A673 (cell line): ENCODE measurements at places on chromosomes 4 and X. TPM values are rescaled to one million over a fixed set of nuclear protein-coding genes. Genes with fewer than 3 reads are reported as not detected.

The GTPBP6 gene
- total RNA-seq: 82.3 and 85.1 TPM in 2 replicates

The KCNE5 gene
- total RNA-seq: 0.20 and 0.26 TPM in 2 replicates

The NLGN4X gene
- 43.2 and 44.3 TPM in 2 replicates for total RNA-seq

The USP11 gene
- total RNA-seq: 122 and 134 TPM in 2 replicates

The AWAT1 gene
- not detected in 2 replicates for total RNA-seq

The ADGRG4 gene
- total RNA-seq: not detected in 2 replicates

The RNF175 gene
- total RNA-seq: 6.8 and 9.0 TPM in 2 replicates

The PPEF2 gene
- total RNA-seq: not detected in 2 replicates

The SORBS2 gene
- total RNA-seq: not detected in 2 replicates

The PI4K2B gene
- total RNA-seq: 13.3 and 15.6 TPM in 2 replicates

The HERC5 gene
- 0.54 and 1.2 TPM in 2 replicates for total RNA-seq

The SPARCL1 gene
- 1.1 and 1.8 TPM in 2 replicates for total RNA-seq

The FHDC1 gene
- 0.26 and 0.39 TPM in 2 replicates for total RNA-seq

The ZNF630 gene
- total RNA-seq: 0.31 and 1.6 TPM in 2 replicates

- H3K4me1 ChIP-seq: peaks cover 9% of the 10 kb centered on the region
- no peaks in the 10 kb centered on the region for H3K36me3 ChIP-seq
- no peaks in the 10 kb centered on the region for H3K27me3 ChIP-seq
- no peak for DNase-seq
Measured at GRCh38 chr4:113764720-113765264, 3.3 kb upstream of the CAMK2D start.

DNA sequence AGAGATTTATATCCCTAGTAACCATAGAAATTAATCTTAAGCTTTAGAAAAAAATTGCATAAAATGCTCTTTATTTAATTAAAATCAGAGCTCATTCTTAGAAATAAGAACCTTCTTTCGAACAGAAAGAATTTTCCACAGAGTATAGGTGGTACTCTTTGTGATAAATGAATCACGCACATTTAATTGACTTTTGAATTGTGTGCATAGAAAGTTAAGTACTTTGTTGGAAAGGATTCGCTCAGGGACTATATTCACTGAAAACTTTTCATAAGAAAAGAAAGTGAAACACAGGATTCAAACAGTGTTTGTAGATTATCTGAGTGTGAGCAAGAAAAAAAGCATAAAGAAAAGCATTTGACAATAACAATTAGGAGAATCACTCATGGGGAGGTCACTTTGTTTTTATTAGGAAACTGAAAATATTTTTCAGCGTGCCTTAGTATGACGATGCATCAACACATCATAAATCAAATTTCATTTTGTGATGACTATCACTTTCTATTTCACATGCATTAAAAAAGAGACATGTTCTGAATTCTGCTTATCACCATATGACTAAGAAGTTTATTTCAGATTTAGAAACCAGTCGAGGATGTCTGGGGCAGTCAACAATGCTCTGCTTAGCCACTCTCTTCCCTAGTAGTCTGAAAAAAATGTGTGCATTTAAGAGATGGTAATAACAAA lies 49.5 kb downstream of the STX18 start:
- H3K4me3 ChIP-seq: peak overlapping the region; percentile 24
- H3K4me1 ChIP-seq: peaks cover 22% of the 10 kb centered on the region
- peak overlapping the region; percentile 13 for H3K27ac ChIP-seq
- DNase-seq: peak; percentile 25
- H3K36me3 ChIP-seq: no peaks in the 10 kb centered on the region

DNA sequence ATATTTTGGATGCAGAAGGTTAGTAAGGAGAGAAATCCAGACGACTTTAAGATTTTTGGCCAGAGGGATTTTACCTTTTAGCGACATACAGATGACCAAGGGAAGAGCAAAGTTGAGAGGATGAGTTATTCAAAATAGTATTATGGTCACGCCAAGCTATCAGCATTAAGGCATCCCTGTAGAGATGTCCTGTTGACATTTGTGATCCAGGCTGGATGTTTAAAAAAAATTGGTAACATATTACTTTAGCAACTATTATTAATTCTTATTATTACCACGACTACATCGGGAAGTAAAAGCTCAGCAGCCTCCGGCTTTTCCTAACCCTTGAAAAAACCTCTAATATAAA lies 562 bp upstream of the OSTC start:
- no peaks in the 10 kb centered on the region for H3K27me3 ChIP-seq
- no peak for DNase-seq
- peak overlapping the region; percentile 94 for H3K4me3 ChIP-seq

DNA sequence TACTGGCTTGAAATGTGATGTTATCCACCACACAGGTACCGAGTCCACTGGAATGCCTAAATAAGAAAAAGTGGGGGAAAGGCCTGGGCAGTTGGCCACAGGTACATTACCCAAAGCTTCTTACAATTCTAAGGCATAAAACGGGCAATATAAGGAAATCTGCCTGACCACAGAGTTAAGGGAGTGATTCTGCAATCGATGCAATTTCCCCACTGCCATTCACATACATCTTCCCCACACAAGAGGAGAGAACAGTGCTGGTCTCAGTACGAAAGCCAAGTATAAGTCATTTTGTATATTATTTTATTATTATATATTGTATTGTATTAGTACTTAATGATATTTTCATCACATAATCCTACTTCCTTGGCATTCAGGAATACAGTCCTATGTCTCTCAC lies 30.6 kb downstream of the RFC1 start:
- DNase-seq: no peak
- no peaks in the 10 kb centered on the region for H3K36me3 ChIP-seq
- H3K4me1 ChIP-seq: no peaks in the 10 kb centered on the region
- H3K4me3 ChIP-seq: no peak overlapping the region

GRCh38 chr4:128633067-128633466 lies 176.4 kb upstream of the JADE1 start:
- no peak overlapping the region for H3K4me3 ChIP-seq
- no peak for DNase-seq
- H3K4me1 ChIP-seq: no peaks in the 10 kb centered on the region
- H3K36me3 ChIP-seq: no peaks in the 10 kb centered on the region
- no peaks in the 10 kb centered on the region for H3K27me3 ChIP-seq

- no peak overlapping the region for H3K27ac ChIP-seq
- H3K4me1 ChIP-seq: no peaks in the 10 kb centered on the region
- H3K27me3 ChIP-seq: no peaks in the 10 kb centered on the region
- H3K4me3 ChIP-seq: peak overlapping the region; percentile 55
- no peaks in the 10 kb centered on the region for H3K36me3 ChIP-seq
Measured at GRCh38 chr4:2462218-2462991, 6.5 kb upstream of the RNF4 start.

- H3K27ac ChIP-seq: peak overlapping the region; percentile 30
- H3K4me1 ChIP-seq: no peaks in the 10 kb centered on the region
- peak overlapping the region; percentile 41 for H3K4me3 ChIP-seq
- DNase-seq: peak; percentile 83
Measured at GRCh38 chrX:16882702-16883486, 12.7 kb upstream of the RBBP7 start.

DNA sequence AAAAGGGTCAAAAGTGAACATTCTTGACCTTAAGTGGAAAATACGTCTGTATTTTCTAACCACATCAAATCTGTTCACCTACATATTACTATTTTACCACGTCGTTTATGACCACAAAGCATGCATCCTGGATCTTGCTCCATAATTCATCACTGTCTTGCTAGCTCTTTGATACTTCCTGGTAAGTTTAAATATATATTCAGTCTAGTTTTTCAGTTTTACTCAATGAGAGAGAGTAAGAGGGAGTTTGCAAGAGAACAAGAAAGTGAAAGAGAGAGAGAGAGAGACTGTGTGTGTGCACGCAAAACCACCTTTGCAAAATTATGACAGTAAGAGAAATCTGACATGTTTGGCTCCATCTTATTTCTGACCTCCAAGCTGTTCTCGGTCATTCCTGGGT lies 173.7 kb upstream of the GALNTL6 start:
- no peak for DNase-seq
- no peaks in the 10 kb centered on the region for H3K4me1 ChIP-seq
- H3K27ac ChIP-seq: no peak overlapping the region
- H3K4me3 ChIP-seq: no peak overlapping the region
- no peaks in the 10 kb centered on the region for H3K27me3 ChIP-seq

DNA sequence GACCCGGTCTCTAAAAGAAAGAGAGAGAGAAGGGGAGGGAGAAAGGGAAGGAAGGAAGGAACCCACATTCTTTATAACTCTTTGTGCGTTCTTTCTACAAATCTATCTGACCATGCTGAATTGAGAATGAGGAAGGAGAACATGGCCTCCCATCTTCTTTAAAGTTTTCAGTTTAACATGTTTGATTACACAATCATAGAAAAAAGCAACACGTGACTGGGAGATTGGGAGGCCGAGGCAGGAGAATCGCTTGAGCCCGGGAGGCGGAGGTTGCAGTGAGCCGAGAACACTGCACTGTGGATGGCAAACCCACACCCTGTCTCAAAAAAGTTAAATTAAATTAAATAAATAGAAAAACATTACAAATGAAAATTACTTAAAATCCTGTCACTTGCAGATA lies 254.5 kb downstream of the RAPGEF2 start:
- no peaks in the 10 kb centered on the region for H3K4me1 ChIP-seq
- peaks cover 20% of the 10 kb centered on the region for H3K36me3 ChIP-seq
- H3K4me3 ChIP-seq: no peak overlapping the region
- no peaks in the 10 kb centered on the region for H3K27me3 ChIP-seq
- no peak for DNase-seq

- H3K4me3 ChIP-seq: no peak overlapping the region
- H3K27me3 ChIP-seq: no peaks in the 10 kb centered on the region
- no peaks in the 10 kb centered on the region for H3K36me3 ChIP-seq
- DNase-seq: no peak
- no peak overlapping the region for H3K27ac ChIP-seq
Measured at GRCh38 chr4:47945930-47946726, 31.7 kb upstream of the NFXL1 start.

- no peak overlapping the region for H3K27ac ChIP-seq
- H3K36me3 ChIP-seq: no peaks in the 10 kb centered on the region
- no peaks in the 10 kb centered on the region for H3K27me3 ChIP-seq
- H3K4me3 ChIP-seq: no peak overlapping the region
- no peak for DNase-seq
- H3K4me1 ChIP-seq: peaks cover 11% of the 10 kb centered on the region
Measured at GRCh38 chr4:55075823-55076716, 49.3 kb downstream of the KDR start.

DNA sequence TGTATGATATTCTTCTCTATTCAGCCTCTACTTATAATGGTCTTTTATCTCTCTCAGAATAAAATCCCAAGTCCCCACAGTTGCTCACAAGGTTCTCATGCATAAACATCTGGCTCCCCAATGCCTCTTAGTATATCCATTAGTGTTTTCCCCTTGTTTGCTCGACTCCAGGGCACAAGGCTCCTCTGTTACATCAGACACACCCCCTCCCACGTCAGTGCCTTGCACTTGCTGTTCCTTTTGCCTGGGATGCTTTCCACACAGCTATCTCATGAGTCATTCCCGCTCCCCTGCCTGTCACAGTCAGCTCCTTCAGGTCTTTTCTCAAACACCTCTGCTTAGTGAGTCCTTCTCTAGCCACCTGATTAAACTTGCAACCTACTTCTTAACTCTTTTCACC lies 260.2 kb downstream of the IL1RAPL1 start:
- H3K4me1 ChIP-seq: no peaks in the 10 kb centered on the region
- no peaks in the 10 kb centered on the region for H3K27me3 ChIP-seq
- H3K4me3 ChIP-seq: no peak overlapping the region
- H3K27ac ChIP-seq: no peak overlapping the region
- no peak for DNase-seq
- no peaks in the 10 kb centered on the region for H3K36me3 ChIP-seq

DNA sequence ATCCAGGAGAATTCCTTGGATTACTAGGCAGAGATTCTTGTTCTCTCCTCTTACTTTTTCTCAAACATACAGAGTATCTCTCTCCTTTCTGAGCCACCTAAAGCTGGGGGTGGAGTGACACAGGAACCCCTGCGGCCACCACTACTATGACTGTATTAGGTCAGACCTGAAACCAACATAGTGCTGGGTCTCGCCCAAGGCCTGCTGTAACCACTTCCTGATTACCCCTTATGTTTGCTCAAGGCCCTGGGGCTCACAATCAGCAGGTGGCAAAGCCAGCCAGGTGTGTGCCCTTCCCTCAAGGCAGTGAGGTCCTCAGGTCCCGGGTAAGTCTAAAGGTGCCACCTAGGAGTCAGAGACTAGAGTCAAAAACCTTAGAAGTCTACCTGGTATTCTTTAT lies 166.4 kb downstream of the PARM1 start:
- H3K4me3 ChIP-seq: no peak overlapping the region
- no peaks in the 10 kb centered on the region for H3K36me3 ChIP-seq
- no peaks in the 10 kb centered on the region for H3K27me3 ChIP-seq
- no peak overlapping the region for H3K27ac ChIP-seq
- no peaks in the 10 kb centered on the region for H3K4me1 ChIP-seq

DNA sequence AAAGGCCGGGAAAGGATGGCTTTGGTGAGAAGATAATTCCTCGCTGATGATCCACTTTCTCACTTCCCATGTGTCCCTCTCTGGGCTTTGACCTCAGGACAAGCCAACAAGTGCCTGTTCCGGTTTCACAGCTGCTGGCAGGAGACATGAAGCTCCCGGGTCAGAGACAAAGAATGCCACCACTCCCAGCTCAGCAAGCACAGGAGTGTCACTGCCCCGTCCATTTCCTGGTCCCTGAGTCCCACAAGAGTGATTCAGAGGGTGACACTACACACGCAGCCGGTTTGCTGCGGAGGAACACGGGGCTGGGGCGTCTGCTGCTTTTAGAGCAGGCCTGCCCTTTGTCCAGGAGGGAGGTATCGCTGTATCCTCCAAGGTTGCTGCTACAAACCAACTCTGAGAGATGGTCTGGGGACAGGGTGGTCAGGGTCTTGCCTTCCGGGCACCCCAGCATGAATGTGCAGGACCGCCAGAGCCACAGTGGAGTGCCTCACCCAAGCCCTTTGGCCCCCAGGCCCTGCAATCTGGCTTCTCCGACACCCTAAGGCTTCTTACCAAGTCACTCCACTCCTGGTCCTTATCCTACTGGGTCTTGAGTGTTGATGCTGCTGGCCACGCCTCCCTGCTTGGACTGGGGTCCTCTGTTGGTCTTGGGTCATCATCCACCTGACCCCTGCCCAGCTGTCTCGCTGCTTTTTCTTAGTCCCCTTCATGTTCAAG lies 49.5 kb downstream of the CPZ start:
- peaks cover 19% of the 10 kb centered on the region for H3K27me3 ChIP-seq
- no peak overlapping the region for H3K27ac ChIP-seq
- DNase-seq: no peak

DNA sequence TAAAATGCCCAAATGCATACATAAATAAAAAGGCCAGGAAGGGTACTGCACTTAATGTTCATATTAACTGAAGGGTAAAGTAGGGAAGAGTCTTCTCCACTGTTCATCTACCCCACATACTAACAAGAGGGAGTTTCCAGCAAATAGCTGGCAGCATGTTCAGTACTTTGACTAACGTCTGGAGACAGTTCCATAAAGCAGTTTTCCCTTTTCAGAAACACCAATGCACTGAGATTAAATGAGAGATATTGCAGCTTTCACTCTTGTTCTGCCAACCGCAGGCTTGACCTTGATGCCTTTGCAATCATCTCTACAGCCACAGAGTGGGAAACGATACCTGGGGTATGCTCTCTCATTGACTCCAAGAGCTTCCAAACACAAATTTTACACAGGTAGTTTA lies 2123.1 kb upstream of the TENM3 start:
- DNase-seq: no peak
- no peaks in the 10 kb centered on the region for H3K4me1 ChIP-seq
- no peak overlapping the region for H3K4me3 ChIP-seq
- no peaks in the 10 kb centered on the region for H3K27me3 ChIP-seq

GRCh38 chr4:17535906-17536305 lies 20.9 kb downstream of the CLRN2 start:
- H3K27ac ChIP-seq: no peak overlapping the region
- no peak overlapping the region for H3K4me3 ChIP-seq
- peak; percentile 17 for DNase-seq
- no peaks in the 10 kb centered on the region for H3K36me3 ChIP-seq
- H3K4me1 ChIP-seq: no peaks in the 10 kb centered on the region

GRCh38 chrX:21800344-21800770 lies 39.1 kb upstream of the MBTPS2 start:
- no peaks in the 10 kb centered on the region for H3K4me1 ChIP-seq
- H3K27ac ChIP-seq: no peak overlapping the region
- H3K27me3 ChIP-seq: no peaks in the 10 kb centered on the region
- no peak overlapping the region for H3K4me3 ChIP-seq
